ENCODE measurements at places on chromosomes 6 and 20. TPM values are rescaled to one million over a fixed set of nuclear protein-coding genes. Genes with fewer than 3 reads are reported as not detected.

The ASIP gene
- total RNA-seq, result not detected

The HDDC2 gene
- total RNA-seq, result 87.0 TPM

The NRSN2 gene
- total RNA-seq, result 17.5 TPM

The CCN5 gene
- 533 TPM for total RNA-seq

The TRIM15 gene
- total RNA-seq, result not detected

The HLA-DOB gene
- not detected for total RNA-seq

The TGM6 gene
- total RNA-seq, result not detected

The TPBG gene
- 16.4 TPM for total RNA-seq

The PTPRK gene
- total RNA-seq, result 38.9 TPM

The RHAG gene
- not detected for total RNA-seq

The PLCG1 gene
- 97.4 TPM for total RNA-seq

The HCRTR2 gene
- not detected for total RNA-seq

The PHACTR1 gene
- total RNA-seq, result 0.08 TPM

The PPIL1 gene
- 26.2 TPM for total RNA-seq

All from smooth muscle cell of the coronary artery (primary cell).